ENCODE measurements at places on chromosomes 3 and 15.

GRCh38 chr3:180322829-180323228, 279.1 kb upstream of the TTC14 start:
- no peak for DNase-seq

GRCh38 chr3:121948641-121949040, 54.4 kb downstream of the SLC15A2 start:
- DNase-seq: no peak

DNA sequence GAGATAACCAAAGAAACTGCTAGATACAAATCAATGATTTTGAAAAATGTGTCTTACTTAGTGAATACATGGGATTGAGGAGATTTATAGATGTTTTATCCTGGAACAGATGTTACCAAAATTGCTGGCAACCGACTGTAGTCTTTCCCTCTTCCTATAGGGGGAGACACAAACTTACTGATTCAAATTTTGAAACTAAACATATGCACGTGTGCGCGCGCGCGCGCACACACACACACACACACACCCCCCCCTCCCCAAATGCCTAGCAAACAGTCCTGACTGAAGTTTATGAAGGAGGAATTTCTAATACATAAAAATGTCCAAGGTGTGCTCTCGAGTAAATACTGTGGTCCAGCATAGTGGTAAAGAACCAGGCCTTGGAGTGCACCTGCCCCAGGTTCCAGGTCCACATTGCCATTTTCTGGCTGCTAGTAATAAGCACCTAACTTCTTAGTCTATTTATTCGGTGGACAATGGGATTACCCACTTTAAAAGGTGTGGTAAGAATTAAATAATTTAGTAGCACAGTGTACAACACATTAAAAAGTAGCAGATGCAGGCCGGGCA, 18.5 kb upstream of the C3orf62 start:
- DNase-seq: peak; percentile 14

- no peak for DNase-seq
Observed at GRCh38 chr15:99365242-99365641, 114.0 kb downstream of the LRRC28 start.

- no peak for DNase-seq
Observed at GRCh38 chr15:31567861-31568260, 241.2 kb downstream of the KLF13 start.

GRCh38 chr3:194503081-194503531, 16.3 kb upstream of the ATP13A3 start:
- DNase-seq: no peak

- no peak for DNase-seq
Observed at GRCh38 chr3:112409041-112409440, 76.1 kb downstream of the CD200 start.

DNA sequence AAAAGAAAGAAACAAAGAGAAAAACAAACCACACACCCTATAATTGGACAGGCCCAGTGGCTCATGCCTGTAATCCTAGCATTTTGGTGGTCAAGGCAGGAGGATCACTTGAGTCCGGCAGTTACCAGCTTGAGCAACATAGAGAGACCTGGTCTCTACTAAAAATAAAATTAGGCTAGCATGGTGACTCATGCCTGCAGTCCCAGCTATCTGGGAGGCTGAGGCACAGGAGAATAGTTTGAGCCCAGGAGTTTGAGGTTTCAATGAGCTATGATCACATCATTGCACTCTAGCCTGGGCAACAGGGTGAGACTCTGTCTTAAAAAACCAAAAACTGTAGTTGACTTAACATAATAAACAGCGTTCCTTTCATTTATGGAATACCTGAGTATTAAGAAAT, 72.3 kb upstream of the ST3GAL6 start:
- DNase-seq: no peak

DNA sequence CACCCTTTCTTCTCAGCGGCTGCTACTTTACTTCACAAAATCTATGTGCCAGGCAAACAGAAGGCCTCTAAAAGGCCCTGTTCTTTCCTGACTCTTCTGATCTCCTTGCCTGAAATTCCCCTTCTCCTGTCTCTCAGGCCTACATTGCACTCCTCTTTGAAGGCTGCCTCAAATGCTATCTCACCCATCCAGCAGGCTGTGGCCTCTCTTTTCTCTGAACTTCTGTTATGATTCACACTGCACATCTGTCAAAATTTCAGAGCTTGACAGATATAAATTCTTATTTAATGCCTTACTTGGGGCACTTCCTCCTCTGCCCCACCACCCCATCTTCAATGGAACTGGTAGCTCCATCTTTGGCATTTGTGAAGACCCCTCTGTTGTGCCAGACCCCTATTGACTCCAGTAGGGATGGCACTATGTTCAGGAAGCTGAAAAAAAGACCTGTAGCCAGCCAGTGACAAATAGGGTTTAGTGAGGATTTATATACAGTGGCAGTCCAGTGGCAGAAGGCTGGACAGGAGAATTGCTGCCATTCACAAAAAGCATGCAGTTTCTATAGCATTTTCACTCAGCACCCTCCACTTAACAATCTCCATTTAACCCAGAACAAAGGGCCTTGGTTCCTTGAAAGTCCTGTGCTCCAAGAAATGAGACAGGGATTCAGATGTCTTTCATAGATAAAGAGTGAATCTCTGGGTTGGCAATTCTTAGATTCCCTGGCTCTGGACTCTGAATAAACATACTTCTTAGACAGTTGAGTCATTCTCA, 415.8 kb upstream of the GRM7 start:
- DNase-seq: no peak

DNA sequence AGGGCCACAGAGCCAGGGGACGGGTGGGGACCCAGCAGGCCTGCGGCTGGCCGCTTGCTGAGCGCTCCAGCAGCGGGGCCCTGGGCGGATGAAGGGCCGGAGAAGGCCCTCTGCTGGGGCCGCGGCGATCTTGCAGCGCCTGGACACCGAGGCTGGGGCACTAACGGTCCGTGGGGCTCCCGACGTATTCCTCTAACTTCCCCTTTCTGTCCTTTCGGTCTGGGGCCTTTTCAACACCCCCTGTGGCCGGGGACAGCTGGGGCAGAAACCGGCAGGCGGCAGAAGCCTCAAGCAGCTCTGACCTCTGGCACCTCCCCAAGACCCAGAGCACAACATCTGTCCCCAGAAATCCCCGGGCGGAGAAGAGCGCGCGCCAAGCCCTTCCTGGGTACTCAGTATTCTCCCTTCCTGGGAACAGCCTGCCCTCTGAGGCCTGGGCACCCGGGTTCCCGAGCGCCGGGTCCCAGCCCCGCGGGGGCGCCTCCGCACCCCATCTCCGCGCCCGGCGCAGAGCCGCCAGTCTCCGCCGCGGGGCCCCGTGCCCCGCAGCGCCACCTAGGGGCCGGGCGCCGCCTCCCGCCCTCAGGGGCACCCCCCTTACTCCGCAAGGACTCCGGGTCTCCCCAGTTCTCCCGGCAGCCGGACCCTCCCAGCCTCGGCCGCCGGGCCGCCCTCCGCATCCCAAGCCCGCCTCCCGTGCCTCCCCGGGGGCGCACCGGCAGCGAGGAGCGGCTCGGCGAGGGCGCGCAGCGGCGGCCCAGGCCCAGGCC, 582 bp upstream of the SLCO3A1 start:
- DNase-seq: peak; percentile 82

DNA sequence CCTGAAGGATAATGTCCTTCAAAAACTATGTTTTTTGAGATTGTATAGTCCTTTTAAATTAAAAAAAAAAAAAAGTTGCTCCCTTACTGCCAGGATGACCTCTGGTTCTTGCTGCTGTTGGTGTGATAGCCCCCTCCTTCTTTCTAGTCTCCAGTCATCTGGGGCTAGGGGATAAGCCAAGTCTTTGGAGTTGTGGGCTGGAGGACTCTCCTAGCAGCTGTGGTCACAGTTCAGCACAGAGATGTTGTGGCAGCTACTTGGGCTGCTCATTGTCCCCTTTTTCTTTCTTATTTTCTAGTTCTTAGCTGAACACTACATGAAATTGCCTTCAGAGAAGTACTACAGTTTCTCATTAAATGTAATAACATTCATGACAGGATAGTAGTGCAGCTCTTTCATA, 39.2 kb upstream of the APH1B start:
- DNase-seq: no peak

DNA sequence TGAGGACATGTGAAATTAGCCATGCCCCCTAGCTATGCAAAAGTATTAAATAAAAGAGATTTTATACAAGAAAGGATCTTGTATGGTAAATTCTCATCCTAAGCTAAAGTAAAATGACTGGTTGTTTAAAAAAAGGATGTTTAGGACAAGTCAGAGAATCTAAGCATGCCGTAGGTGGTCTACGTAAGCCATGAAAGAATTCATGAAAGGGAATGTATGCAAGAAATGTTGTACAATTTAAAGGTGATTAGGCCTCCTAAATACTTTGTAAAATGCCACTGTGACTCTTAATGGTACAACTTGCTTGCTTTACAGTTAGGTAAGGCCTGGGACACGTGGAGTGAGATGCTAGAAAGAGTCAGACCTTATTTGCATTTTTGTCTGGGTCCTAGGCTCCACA, 209.0 kb downstream of the EFHB start:
- DNase-seq: no peak

GRCh38 chr15:95930659-95931375, 399.7 kb upstream of the NR2F2 start:
- DNase-seq: no peak

DNA sequence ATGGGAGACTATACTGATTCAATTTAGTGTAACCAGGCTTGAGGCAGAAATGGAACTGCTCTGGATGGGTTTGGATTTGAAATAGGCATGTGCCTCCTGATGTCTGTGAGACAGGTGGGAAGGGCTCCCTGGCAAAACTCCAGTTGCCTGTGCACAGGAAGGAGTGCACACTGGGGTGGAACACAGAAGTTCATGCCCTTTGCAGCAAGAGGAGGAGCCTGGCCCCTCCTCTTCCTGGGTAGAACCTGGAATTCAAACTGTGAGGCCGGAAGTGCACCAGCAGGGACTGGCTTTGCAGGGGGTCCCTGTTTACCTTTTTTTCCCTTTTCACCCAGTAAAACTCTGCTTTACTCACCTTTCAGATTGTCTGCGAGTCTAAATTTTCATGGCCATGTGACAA, 99.9 kb downstream of the GMPS start:
- no peak for DNase-seq

GRCh38 chr3:190772831-190773230, 89.7 kb downstream of the GMNC start:
- DNase-seq: no peak

DNA sequence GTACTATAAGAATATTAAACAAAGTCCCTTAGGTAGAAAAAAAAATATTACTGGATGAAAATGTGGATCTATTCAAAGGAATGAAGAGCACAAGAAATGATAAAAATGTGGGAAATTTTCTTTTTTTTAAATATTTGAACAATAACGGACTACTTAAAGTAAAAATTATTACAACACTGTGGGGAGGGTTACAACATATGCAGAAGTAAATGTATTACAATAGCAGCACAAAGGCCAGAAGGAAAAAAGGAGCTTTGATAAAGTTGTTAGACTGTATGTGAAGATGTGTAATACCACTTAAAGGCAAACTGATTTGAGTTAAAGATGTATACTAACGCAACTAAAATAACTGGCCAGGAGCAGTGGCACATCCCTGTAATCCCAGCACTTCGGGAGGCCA, 427.1 kb downstream of the SHQ1 start:
- no peak for DNase-seq

- no peak for DNase-seq
Observed at GRCh38 chr3:78900426-78900825, 867.4 kb downstream of the ROBO1 start.

- peak; percentile 48 for DNase-seq
Observed at GRCh38 chr15:70466895-70467529, 296.3 kb downstream of the UACA start.

DNA sequence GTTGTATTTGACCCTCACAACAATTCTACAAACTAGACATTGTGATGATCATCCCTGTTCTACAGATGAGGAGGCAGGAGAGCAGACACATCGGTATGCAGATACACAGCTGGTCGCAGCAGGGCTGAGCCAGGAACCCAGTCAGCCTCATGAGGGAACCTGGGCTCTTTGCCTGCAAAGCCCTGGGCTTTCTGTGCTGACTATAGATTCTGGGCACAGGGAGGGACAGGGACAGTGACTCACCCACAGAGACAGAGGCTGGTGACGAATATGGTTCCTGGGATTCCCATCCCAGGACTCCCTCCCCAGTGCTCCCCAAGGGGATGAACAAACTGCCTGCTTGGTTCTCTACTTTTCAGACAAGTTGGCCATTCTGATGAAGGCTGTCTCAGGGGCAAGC, 3.8 kb upstream of the CAMP start:
- no peak for DNase-seq

DNA sequence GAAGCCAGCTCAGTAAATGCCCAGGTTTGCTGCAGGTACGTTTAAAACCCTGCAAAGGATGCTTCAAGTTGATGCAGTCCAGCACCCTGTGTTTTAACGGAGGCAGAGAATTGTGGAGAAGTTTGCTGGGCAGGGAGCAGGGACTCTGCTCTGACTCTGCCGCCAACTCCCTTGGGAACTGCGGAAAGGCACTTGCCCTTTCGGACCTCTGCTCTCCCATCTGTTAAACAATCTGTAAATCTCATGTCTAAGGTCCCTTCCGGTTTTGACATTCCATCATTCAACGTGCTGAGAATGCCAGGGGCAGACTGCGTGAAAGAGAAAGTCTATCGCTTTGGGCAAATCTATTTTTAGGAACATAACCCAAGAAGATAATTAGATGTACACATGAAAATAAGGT, 184.5 kb downstream of the OPA1 start:
- DNase-seq: no peak

- no peak for DNase-seq
Observed at GRCh38 chr3:45244356-45244755, 18.3 kb upstream of the TMEM158 start.

DNA sequence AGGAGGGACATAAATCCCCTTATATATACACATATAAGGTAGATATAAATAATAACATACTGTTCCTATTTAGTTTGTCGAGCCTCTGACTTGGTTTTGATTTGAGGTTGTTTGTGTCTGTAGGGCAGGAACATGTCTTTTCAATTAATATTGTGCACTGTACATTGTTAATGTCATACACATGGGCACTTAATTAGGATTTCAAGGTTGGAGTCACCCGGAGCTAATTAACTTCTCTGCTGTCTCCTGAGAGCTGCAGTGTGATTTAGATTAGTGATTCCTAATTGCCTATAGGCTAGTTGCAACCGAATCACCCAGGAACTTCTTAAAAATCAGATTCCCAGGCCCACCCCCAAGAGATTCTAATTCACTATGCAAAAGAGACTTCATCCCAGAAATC, 50.4 kb upstream of the FILIP1L start:
- DNase-seq: no peak

DNA sequence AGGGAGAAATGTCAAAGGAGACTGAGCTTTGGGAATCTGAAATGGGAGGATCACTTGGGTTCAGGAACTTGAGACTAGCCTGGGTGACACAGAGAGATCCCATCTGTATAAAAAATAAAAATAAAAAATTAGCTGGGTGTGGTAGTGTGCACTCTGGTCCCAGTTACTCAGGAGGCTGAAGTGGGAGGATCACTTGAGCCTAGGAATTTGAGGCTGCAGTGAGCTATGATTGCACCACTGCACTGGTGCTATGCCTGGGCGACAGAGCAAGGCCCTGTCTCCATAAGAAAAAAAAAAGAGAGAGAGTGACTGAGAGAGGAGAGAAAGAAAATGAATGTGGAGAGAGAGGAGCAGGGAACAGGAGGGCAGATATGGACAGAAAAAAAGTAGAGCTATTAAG, 72.8 kb downstream of the SENP2 start:
- no peak for DNase-seq
